ENCODE measurements at places on chromosomes 13 and 19.
A peak's percentile ranks its signal among the peaks of the same experiment; 100 is the strongest.

DNA sequence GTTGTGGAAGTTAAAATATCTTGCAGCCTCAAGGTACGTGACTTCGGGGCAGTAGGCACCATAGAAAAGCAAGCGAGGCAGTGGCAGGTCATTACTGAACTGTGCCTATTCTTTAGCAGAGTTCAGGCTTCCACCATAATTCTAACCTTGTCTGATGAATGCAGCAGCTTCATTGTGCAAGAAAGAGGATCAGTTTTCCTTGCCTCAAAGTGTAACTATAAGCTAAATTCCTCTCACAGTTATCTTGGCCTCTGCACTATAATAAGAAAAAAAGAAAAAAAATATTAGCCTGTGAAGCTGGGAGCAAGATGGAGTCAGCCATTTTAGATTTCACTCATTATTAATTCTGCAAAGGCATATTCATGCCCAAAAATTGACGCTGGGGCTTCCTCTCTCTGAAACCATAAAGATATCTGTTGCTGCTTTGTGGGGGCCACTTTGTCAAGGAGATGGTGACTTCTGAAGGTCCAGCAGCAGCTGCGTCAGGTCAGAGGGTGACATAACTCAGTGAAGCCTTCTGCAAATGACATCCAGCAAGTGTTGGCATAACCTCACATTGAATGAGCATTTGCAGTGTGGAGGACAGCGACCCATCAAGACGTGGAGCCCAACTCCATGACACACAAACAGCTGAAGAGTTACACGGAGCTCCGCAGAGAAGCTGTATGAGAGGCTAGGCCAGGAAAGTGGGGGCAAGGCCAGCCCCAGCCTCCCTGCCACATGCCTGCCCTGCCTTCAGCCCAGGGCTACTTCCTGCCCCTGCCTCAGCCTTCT is 23.1 kb upstream of the SACS start:
- DNase-seq = no peak

DNA sequence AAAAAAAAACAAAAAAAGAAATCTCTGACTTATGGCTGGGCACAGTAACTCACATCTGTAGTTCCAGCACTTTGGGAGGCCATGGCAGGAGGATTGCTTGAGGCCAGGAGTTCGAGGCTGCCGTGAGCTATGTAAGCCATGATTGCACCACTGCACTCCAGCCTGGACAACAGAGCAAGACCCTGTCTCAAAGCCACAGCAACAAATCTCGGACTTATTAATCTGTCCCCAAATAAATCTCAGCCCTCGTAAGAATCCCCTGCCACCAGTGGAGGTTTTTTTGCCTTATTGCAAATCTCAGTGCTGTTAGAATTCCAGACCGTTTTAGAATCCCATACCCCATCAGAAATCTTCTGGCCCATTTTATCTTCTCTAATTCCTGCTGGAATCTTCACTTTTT is 4.9 kb downstream of the SHKBP1 start:
- no peak for DNase-seq

GRCh38 chr13:99590519-99591011 is 89.3 kb downstream of the TM9SF2 start:
- no peak for DNase-seq

GRCh38 chr19:50322931-50323781 is 6.0 kb downstream of the KCNC3 start:
- DNase-seq = no peak

DNA sequence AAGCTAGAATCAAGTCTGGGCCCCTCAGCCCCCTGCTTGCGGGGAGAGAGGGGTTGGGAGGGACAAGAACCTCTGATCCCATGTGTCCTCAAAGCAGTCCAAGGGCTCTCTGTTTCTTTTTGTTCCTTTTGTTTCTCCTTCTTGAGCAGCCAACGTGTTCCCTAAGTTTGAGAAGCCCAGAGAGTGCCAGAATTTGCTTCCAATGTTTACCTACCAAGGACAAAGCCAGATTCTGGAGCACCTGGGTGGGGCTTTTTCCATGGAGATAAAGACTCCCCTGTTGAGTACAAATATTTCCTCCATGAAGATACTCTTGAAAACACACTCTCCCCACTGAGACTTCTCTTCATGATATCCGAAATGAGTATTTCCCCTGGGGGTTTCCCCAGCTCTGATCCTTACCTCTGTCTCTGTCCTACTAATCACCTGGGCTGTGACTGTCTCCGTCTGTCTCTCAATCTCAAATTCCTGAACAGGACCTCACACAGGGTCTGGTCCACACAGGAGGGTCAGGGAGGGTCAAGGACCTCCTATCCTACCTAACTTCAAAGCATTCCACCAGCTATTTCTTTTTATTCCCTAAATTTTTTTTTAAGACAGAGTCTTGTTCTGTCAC is 27.4 kb downstream of the CD177 start:
- no peak for DNase-seq

DNA sequence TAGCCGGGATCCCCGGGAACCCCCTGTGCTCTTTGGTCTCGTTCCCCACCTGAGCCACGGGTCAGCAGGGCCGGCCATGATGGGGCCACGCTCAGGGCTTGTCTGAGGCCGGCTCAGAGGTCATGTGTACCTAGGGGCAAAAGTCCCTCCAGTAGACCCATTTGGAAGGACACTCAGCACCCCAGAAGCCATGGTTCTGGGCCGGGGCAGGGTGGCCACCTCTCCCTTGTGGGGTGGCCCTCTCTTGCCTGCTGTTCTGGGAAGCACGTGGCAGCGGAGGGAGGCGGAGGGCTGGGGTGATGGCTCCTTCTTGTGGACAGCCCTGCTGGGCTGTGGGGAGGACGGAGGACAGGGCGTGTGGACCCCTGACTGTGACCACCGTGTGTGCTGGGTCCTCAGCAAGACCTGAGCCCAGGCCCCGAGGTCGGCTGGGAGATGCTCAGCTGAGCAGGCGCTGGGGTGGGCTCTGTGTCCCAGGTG is 6.4 kb upstream of the PEAK3 start:
- no peak for DNase-seq

DNA sequence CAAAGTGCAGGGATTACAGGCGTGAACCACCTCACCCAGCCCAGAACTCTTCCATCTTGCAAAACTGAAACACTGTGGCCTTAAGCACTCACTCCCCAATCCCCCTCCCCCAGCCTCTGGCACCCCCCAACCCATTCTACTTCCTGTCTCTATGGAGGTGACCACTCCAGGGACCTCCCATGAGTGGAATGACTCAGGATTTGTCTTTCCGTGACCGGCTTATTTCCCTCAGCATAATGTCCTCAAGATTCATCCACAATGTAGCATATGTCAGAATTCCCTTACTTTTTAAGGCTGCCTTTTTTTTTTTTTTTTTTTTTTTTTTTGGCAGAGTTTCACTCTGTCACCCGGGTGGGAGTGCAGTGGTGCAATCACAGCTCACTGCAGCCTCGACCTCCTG is 3.6 kb upstream of the F2RL3 start:
- no peak for DNase-seq

- DNase-seq = no peak
These were observed 23.6 kb downstream of the SOHLH2 start for GRCh38 chr13:36190771-36191170.

- no peak for DNase-seq
These were observed 237.3 kb upstream of the GPC6 start for GRCh38 chr13:92989301-92989700.

- no peak for DNase-seq
These were observed 14.6 kb downstream of the MPND start for GRCh38 chr19:4357921-4358326.

DNA sequence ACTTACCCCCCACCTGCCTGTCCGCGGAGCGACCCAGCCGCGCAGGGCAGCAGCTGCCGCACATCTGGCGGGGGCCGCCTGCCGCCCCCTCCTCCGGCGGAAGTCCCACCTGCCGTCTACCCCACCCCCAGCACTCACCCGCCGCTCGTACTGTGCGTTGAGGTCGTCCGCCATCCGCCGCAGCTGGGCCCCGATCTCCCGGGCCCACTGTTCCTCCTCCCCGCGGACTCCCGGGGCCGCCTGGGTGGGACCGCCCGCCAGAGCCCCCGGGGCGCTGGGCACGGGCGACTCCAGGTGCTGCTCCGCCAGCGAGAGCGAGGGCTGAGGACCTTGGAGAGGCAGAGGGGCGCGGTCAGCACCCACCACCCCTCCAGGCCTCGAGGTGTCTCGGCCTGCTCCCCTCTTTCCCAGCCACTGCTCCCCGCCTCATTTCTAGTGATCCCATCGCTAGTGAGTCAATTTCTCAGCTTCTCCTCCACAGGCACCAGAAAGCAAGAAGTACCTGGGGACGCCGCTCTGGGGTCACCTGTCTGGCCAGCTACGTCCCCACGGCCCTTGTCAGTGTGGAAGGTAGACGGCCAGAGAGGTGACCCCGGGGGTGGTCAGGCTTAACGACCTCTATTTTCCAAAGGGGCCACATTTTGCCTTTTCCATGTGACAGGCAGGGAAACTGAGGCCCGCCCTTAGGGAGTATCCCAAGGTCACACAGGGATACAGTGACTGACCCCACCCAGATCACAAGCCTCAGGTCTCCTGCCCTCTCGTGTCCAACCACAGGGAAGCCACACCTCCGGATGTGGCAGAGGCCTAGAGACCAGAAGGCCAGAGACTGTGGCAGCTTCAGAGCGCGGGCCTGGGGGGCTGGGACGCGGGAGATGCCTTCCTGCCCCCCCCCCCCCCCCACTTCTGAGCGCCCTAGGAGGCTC is 4.3 kb downstream of the BBC3 start:
- DNase-seq = no peak

DNA sequence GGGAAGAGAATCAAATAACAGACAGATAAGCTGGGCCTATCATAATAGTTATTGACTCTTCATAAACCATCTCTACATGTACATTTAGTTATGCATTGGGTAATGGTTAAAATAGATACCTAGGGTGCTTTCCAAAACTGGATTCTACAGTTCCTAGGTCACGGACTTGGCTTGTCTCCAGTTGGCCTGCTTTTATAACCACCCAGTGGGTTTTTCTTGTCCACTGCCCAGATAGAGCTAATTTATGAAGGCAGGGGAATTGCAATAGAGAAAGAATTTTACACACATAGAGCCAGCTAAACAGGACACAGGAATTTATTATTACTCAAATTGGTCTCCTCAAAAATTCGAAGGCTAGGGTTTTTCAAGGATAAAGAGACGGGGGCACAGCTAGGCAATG is 97.3 kb downstream of the FAM216B start:
- DNase-seq = peak; percentile 50

DNA sequence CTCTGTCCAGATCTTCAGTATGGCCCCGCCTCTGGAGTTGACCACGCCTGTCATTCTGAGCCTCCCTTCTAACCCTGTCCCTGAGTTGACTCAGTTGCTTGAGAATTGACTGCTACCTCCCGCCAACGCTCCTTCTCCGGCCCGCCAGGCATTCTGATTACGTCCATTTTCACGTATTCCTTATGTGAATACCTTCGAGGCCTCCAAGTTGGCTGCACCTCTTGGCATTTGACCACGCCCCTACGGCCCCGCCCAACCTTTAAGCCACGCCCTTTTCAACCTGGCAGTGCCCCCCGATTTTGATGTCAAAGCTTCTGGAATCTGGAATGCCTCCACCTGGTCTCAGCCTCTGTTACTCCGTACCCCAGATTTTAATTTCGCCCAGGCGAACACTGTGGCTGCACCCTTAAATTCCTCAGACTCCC is 1.7 kb upstream of the EML2 start:
- DNase-seq = no peak

DNA sequence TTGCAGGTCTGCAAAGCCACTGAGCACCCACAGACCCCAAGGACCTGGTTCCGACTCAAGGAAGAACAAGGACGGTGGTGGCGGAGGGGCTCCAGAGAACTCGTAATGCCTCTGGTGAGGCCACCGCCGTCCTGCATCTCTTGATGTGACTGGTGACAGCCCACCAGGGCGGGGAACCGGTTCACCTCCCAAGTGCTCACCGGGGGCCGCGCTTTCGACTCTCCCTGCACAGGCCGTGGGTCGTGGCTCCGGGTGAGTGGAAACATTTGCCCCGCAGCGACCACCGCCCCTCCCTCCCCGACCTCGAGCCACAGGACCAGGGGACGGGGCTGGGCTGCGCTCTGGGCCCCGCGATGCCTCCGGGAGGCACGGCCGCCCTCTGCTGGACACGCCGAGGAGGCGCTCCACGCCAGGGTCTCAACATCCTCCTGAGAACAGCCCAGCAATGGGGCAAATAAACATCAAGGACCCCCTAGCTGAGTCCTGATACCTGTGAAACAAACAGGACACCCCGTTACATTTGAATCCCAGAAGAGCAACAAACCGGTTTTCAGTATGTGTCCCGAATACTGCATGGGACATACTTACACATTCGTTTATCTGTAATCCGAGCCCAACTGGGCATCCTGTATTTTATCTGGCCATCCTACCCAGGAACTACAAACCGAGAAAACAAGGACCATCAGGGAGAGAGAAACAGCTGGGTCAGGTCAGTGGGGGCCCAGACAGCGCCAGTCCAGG is 3.9 kb upstream of the PLPP2 start:
- DNase-seq = no peak

DNA sequence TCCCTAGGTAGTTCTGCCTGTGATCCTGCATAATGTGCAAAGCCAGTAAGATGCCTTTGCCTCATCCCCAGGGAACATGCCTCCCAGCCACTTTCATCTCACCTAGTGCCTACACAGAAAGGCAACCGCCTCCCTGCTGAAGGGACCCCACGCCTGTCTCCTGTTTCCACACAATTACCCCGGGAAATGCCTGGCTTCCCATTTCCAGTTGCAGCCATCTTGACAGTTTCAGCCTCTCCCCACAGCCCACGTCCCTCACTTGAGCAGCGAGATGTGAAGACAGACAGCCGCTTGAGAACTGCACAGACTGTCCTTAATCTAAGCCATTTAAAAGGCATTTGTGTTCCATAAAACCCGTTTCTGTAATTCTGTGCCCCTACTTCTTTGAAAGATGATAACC is 4.7 kb upstream of the UQCRFS1 start:
- no peak for DNase-seq

- DNase-seq = no peak
These were observed 811.4 kb downstream of the DACH1 start for GRCh38 chr13:71055644-71056043.

DNA sequence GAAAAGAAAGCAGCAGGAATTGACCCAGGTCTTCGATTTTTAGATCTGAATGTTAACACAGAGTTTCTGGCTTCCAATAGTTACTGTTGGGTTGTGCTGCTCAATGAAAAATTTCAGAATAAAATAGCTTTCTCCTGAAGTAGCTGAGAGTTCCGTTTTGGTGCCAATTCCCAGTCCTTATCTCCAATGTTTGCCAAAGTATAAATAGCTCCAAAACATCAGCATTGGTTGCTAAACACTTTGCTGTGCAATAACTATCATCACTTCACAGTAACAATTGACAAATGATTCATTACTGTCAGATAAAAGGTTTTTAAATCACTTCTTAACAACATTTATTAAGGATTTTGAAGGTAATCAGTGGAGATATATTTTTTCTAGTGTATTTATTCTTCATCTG is 446.0 kb downstream of the PCDH20 start:
- DNase-seq = no peak

GRCh38 chr13:98691360-98691759 is 61.1 kb downstream of the SLC15A1 start:
- no peak for DNase-seq

DNA sequence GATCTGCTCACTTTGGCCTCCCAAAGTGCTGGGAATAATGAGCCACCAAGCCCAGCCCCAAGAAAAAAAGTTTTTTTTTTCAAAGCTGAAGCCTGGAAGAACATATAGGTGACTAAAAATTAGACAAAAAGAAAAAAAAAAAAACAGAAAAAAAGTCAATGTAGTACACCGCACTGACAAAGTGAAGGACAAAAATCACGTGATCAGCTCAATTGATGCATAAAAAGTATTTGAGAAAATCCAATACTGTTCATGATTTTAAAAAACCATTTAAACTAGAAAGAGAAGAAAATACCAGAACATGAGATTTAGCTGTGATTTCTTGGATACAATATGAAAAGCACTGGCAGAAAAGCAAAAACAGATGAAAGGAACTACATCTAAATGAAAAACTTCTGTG is 10.5 kb upstream of the ERVV-2 start:
- no peak for DNase-seq

GRCh38 chr19:19205416-19206410 is 2.5 kb upstream of the NR2C2AP start:
- no peak for DNase-seq
